ENCODE measurements at places on chromosomes 7 and 10.

GRCh38 chr7:127595737-127596136, 2.2 kb downstream of the FSCN3 start:
- no peak for DNase-seq

- DNase-seq = no peak
These were observed 708 bp upstream of the GPR85 start for GRCh38 chr7:113087071-113087998.

- DNase-seq = no peak
These were observed 381.3 kb upstream of the NFE2L3 start for GRCh38 chr7:25770670-25771069.

DNA sequence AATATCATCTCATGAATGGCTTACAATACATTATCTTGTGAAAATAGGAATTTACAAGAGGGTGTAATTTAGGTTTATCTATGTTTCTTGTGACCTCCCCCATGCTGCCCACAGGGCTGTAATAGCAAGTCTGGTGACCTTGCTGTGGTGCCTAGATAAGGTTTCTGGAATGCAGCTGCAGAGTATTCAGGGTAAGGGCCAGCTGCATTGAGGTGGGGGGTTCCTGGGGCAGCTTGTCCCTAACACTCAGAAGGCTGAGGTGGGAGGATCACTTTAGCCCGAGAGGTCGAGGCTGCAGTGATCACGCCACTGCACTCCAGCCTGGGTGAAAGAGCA, 5.3 kb upstream of the DHTKD1 start:
- no peak for DNase-seq

Measured in NCI-H1694 (cell line).